ENCODE measurements at places on chromosomes 13 and 19. TPM values are rescaled to one million over a fixed set of nuclear protein-coding genes. Genes with fewer than 3 reads are reported as not detected.

KLF1 gene
- not detected for total RNA-seq

KLC3 gene
- total RNA-seq, result 1.2 TPM

PALM3 gene
- 1.6 TPM for total RNA-seq

SPIB gene
- not detected for total RNA-seq

FLT1 gene
- total RNA-seq, result 7.3 TPM

MADCAM1 gene
- total RNA-seq, result 0.60 TPM

TLE6 gene
- total RNA-seq, result 0.11 TPM

HNRNPM gene
- total RNA-seq, result 172 TPM

USF2 gene
- 68.9 TPM for total RNA-seq

ZNF471 gene
- 0.26 TPM for total RNA-seq

DIAPH3 gene
- total RNA-seq, result 16.0 TPM

GRCh38 chr13:59425211-59425741, 738.5 kb downstream of the DIAPH3 start:
- DNase-seq, result peak; percentile 75

DNA sequence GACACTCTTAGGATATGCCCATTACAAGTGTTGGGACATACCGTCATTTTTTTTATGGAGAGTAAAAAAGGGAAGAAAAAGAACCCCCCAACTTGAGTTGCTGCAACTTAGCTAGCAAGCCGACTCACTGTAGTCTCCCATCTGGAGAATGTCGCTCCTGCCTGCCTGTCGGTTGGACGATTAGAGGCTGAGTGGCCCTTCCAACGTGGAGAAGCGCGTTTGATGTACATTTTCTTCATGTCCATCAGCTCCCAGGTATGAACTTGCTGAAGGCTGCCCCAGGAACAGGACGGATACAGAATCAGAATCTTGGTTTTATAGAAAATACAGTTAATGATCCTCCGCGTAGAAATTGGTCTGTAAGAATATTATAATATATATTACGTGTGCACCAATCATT, 189.0 kb upstream of the SOX1 start:
- DNase-seq, result no peak

GRCh38 chr19:45179072-45179891, 698 bp downstream of the BLOC1S3 start:
- DNase-seq, result peak; percentile 6

- DNase-seq, result no peak
Observed at GRCh38 chr19:10087296-10088061, 1.4 kb downstream of the SHFL start.

- DNase-seq, result no peak
Observed at GRCh38 chr13:79043208-79043607, 362.8 kb downstream of the RBM26 start.

- DNase-seq, result no peak
Observed at GRCh38 chr19:11273296-11273695, 11.0 kb upstream of the DOCK6 start.

GRCh38 chr13:70812481-70812880, 704.2 kb upstream of the KLHL1 start:
- peak; percentile 90 for DNase-seq

DNA sequence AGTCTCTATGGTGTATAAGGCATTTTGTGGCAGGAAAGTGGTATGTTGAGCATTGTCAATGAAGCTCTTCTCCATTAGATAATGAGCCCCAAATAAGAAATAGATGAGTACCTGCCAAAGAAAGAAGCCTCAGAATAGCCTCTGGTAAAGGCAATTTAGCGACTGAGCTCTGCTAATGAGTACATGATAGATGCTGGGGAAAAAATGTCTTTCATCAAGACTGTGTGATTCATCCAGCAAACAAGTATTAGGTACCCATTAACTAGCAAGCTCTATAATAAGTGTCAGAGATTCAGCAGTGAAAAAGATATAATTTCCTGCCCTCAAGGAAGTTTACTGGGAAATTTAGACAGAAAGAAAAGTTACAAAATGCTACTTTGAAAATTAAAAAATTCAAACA, 294.6 kb downstream of the ITGBL1 start:
- no peak for DNase-seq

DNA sequence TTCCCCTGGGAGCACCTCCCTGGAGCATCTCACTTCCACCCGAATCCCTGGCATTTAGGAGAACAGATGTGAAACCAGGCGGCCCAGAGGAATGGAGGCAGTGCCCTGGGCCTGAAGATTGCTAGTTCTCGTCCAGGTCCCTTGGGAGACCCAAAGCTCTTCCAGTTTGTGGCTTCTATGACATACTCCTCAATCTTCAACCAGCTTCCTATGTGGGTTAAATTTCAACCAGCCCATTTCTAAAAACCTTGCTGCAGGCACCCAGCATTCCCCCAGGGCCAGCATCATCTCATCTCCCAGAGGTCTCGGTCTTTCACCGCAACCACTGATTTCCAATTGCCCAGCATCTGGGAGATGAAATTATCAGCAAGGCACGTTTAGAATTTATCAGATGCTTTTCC, 46.0 kb upstream of the STK24 start:
- DNase-seq, result no peak

DNA sequence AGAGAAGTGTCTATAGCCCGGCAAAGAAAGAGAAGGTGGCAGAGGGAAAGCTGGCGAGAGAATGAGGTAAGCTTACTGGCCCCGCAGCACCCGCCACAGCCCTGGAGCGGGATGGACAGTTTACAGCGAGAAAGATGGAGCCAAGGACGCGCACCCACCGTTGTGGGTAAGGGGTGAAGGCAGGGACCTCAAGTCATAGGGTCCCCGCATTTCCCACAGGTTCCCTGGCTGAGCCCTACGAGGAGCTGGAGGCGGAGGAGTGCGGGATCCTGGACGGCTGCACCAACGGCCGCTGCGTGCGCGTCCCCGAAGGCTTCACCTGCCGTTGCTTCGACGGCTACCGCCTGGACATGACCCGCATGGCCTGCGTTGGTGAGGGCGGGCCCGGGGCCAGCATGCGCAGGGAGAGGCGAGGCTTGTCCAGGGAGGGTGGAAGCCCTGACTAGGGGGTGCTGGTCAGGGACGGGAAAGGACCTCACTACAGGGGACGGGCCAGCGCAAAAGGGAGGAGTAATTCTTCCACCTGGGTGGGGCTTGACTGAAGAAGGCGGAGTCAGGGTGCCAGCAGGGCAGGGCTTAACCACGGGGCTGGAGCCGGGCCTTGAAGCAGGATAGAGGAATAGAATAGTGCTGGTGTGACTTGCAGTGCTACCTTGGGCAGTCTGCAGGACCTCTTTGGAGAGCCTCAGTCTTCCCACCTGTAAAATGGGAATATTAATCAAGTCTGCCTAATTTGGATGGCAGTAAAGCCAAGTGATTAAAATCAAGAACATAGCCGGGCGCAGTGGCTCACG, 26.5 kb downstream of the LTBP4 start:
- DNase-seq, result no peak

DNA sequence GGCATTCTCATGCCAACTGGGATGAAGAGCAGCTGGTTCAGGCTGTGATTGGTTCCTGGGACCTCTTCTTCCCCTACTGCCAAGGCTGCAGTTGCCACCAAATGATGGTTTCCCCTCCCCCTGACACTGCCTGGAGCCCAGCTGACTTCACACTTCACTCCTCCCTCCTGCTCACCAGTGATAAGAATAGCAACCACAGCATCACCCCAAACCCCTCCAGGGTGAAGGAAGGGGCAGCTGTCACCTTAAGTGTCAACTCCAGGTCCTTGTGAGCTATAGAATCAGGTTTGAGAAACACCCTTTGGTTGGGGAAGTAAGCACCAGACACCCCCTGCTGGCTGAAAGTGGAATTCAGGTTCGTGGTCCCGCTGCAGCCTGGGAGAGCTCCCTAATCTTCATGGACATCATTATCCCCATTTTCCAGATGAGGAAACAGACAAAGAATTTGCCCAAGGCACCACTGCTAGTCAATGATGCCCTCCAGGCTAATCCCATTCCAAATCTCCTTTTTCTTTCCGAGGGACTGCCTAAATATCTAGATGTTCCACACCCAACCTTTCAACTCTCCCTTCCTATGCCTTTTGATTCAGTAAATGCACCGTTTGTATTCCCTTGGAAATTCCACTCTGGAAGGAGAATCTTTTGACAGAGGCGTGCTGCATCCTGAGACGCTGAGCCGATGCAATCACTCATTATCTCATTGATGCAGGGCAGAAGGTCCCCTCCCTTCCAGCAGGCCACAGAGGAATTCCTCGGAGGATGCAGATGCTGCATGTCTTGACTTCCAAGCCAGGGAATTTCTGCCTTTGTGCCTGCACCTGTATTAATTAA, 50.6 kb upstream of the UQCRFS1 start:
- no peak for DNase-seq

DNA sequence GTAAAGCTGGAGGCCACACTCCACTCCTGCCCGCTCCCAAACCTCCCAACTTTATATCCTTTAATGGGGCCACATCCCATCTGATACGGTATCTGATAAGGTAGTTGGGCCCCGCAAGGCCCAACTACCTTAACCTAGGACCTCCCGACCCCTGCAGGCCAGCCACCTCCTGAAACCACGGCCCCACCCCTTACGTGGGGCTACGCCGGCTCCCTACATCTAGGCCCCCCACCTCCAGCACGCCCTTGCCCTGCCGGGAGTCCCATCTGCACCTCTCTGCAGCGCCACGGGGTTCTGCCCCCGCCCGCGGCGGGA, 2.2 kb downstream of the IGFLR1 start:
- no peak for DNase-seq

- no peak for DNase-seq
Observed at GRCh38 chr13:111597191-111597611, 276.8 kb downstream of the TEX29 start.

- DNase-seq, result no peak
Observed at GRCh38 chr13:113670541-113670940, 3.5 kb downstream of the GRK1 start.

DNA sequence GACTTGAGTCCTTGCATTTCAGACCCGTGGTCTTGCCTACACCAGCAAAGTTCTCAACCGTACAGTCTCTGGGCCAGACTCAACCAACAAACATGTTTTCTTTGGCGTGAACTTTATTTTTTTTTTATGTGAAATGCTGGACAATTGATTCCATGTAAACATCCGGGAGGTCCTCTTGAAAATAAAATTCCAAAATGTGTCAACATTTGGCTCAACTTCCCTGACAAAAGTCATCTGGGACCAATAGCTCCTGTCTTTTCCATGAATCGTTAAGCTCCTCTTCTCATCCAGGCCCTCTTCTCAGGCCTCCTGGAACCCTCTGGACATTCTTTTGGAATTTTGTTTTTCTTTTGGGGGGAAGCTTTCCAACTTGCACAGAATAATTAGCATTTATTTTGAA, 2.7 kb downstream of the ALDH16A1 start:
- no peak for DNase-seq

DNA sequence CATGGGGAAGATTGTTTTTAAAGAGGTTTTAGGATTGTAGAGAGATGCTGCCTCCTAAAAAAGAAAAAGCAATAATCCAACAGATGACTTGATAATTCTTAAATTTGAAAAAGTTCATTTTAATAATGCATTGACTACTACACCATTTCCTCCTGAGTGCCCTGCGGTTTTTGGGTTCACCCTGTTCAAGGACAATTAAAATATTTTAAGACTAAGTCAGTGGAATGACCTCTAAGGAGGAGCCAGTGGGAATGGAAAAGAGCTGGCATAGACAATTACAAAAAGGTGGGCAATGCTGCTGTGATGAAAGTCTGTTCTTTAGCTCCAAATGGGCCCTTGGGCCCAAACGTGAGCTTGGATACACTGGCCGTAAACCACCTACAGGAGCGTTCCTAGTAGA, 217.8 kb downstream of the LHFPL6 start:
- peak; percentile 27 for DNase-seq

DNA sequence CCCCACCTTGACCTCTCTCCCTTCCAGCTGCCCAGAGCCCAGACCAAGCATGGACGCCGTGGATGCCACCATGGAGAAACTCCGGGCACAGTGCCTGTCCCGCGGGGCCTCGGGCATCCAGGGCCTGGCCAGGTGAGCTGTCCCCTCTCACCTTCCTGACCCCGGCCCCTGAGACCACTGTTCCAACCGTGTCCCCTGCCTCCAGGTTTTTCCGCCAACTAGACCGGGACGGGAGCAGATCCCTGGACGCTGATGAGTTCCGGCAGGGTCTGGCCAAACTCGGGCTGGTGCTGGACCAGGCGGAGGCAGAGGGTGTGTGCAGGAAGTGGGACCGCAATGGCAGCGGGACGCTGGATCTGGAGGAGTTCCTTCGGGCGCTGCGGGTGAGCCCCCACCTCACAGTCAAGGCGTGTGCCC, 312 bp downstream of the CAPS start:
- DNase-seq, result no peak

GRCh38 chr13:109938255-109938936, 152.0 kb upstream of the IRS2 start:
- DNase-seq, result peak; percentile 85

DNA sequence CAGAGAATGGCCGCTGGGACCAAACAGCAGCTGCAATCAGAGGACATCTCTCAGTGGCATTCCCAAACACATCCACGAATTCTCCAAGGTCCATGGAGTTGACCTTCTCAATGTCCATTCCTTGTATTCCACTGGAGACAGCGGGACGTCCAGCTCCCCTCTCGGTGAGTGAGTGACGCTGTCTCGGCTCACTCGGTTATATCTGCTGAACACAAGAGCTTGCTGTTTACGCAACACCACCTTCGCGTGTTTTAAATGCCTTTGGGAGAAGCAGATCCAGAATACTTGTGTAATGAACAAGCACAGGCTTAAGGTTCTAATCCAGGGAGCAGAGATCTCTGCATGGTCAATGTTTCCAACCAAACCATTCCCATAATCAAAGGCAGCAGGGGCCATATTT, at the start of gene URAD:
Gene URAD, minus strand, starts transcription at position 174 of the 400 bp plus-strand sequence. Its CDS starts 56 bp downstream, at position 118.
- no peak for DNase-seq

DNA sequence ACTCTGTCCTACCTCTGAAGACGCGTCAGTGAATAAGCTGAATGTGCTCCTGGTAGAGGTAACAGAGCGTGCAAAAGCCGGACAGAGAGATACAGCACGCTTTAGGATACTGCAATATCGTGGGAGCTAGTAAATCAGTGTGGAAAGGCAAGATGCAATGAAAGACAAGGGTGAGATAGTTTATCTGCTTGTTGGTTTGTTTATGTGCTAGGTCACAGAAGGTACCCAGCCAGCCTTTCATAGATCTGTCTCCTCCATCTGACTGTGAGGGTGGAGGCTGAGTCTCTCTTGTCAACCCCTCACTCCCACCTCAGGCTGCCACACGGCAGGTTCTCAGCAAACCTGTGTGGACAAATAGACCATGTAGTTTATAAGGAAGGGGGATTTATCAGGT, 904 bp upstream of the GIPC1 start:
- DNase-seq, result no peak

GRCh38 chr13:111914241-111915103, 152.5 kb upstream of the SOX1 start:
- DNase-seq, result no peak
